MV-4-11 (cell line): ENCODE measurements at places on chromosomes 7 and 10.

DNA sequence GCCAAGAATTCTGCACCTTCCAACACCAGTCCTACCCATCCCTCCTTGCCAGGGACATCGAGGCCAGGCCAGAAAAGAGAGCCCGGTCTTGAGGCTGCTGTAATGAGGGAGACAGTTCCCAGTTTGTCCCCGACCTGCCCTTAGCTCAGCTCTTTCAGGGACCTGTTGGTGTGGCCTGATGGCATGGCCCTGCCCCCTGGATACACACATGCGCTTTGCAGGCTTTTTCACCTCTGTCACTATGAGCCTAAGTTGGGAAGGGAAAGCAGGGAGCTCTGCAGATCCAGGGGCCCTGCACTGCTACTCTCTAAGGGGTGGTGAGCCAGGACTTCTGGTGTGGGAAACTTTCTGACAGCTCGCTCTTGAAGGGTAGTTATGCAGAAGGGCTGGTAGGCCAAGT, 2.1 kb downstream of the SCD start:
- no peak for DNase-seq

GRCh38 chr7:128082431-128082830, 51.2 kb upstream of the LRRC4 start:
- DNase-seq: no peak

DNA sequence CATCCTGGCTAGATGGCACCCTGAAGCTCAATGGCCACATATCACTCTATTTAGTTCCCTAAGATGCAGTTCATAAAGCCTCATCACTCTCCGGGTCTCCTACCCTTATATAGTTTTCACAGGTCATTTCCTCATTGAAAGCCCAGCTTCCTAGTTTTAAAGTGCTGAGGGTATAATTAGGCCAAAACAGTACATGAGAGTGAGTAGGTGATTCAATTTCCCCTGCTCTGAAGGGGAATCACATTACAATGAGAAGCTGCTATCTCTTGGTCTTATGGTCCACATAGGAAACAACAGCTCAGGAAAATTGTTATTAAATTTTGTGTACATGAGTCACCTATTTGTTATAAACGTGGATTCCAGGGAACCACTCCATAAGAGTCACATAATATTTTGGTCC, 162.0 kb downstream of the SEMA3E start:
- no peak for DNase-seq

- DNase-seq: peak; percentile 59
Measured at GRCh38 chr7:151059367-151060112, at the start of gene SLC4A2. SLC4A2 (plus strand) TSS chr7:151059589; CDS start chr7:151061988, 2,399 bp downstream.

- no peak for DNase-seq
Measured at GRCh38 chr10:100761191-100761590, 15.8 kb downstream of the PAX2 start.

- DNase-seq: no peak
Measured at GRCh38 chr7:4127909-4128560, 554.1 kb upstream of the FOXK1 start.

DNA sequence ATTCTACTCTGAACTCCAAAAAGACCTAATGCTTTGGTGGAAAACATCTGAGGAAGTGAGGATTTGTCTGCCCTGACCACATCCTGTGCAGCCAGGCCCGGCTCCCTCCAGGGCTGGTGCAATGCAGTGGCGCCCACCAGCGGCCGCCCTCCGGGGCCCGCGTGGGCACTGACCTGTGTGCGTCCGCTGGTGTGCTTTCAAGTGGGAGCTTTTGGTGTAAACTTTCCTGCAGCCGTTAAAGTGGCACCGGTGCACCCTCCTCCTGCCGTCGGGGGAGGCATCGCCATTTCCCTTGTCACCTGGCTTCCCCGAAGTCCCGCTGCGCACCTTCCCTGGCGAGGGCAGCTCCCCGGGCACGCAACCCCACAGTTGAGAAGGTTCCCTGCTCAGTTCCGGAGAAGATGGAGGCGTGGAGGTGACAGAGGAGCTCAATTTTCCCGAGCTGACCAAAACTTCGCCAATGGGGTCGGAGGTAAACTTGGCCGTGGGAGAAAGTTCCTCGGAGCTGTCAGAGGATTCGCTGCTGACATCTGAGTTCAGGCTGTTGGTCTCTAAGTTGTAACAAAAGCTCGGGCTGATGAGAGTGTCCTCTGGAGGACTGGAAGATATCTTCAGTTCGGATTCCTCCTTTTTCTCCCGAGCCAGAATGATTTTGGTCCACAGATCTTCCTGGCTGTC, 3.4 kb downstream of the KLF6 start:
- peak; percentile 70 for DNase-seq

DNA sequence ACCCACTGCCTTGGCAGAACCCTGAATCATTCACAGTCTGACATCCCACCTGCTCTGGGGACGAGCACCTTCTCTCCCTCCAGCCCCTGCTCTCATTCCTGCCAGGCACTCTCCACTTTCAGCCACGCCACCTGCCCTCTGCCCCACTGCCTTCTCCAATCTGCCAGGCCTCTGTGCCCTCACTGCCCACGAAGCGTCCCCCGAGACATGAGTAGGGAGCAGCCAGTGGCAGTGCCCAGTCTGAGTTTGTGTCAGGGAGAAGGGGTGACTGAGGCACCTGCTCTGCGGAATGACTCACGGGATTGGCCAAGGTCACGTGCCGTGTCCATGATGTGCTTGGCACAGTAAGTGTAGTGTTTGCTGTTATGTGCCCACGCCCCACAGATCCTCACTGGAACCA, 215.2 kb upstream of the PPP2R2D start:
- no peak for DNase-seq

- no peak for DNase-seq
Measured at GRCh38 chr7:141763797-141764196, at the start of gene TAS2R3. TAS2R3 (plus strand) TSS chr7:141764097; CDS start chr7:141764159, 62 bp downstream.

DNA sequence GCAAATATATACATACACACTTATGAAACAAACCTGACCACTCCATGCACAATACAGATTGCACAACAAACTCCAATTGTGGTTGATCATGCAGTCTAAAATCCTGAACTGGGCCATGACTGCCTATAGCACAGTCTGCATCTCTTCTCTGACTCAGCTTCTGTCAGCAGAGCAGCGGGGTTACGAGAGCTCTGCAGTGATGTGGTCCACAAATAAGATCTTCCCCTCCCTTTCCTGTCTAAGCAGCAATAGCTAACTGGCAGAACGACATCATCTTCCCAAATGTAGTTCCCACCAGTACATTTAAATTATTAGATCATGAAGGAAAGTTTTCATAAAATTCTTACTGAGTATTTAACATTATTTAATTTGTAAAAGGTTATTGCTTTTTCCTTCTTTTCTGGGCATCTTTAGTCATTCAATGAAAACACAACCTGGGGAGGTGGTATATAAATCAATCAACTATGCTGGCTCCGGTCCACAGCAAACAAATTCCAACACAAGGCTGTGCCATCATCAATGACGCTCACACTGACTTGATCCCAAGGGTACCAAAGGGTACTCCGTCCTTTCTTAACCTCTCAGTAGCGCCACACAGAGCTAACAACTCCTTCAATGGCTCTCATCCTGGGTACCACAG, 17.1 kb downstream of the ARHGAP21 start:
- peak; percentile 89 for DNase-seq

GRCh38 chr7:140284062-140284461, 107.3 kb upstream of the KDM7A start:
- DNase-seq: no peak

- DNase-seq: no peak
Measured at GRCh38 chr10:81862596-81862995, 12.4 kb upstream of the NRG3 start.

DNA sequence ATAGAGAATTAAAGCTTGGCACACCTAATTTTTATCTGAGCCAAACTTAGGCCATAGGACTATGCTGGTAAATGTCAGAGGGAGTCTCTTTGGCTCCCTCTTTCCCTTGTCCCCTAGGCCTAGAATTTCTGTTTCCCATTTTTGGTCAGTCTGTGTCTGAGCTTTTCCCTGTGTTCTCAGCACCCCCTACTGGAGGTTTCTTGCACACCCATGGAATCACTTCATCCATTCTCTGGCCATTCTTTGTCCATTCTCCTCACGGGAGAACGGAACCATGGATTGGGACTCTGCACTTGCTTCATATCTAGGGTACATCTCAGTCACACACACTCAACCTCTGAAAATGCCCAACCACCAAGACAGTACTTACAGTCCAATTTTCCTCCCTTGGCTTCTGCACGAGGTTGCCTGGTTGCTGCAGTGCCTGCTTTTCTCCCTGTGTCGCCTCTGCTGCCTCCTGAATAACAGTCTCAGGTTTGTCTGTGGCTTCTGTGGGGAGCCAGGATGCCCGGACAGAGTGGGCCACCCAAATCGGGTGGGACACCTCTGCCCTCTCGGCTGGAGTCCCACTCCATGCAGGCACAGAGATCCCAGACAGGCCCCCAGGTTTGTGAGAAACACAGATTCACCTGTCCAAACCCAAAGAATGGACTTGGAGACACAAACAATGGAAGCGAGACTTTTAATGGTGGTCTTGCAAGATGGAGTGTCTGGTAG, 35.1 kb upstream of the DNAH11 start:
- DNase-seq: peak; percentile 25

DNA sequence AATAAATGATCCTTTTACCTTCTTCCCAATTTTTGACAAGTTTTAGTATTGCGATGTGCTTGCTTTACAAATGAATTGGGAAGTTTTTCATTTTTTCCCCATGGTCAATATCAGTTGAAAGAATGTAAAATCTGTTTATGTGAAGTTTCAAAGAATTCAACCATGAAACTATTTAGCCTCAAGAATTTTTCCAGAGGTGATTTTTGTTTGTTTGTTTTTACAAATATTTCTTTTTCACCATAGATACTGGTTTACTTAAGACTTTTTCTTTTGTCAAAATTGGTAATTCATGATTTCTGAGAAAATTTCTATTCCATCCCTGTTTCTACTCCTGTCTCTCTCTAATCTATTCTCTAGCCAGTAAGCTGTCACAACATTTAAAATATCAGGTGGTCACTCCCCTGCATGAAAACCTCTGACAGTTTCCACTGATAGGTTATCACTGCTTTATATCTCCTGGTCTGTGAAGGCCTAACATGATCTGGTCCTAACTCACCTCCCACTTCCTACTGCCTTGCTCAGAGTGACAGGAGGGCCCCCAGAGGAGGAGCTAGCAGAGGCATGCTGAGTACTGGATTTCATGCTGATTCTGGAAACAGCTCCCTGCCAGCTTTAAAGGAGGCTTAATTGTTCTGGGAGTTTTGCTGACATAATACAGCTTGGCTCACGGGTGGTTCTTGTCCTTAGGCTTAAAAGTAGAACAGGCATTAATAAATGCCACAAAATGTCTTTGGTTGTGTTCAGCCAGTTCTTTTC, 7.6 kb upstream of the ARMS2 start:
- DNase-seq: no peak

- peak; percentile 62 for DNase-seq
Measured at GRCh38 chr10:21524526-21525366, 736 bp downstream of the SKIDA1 start.

DNA sequence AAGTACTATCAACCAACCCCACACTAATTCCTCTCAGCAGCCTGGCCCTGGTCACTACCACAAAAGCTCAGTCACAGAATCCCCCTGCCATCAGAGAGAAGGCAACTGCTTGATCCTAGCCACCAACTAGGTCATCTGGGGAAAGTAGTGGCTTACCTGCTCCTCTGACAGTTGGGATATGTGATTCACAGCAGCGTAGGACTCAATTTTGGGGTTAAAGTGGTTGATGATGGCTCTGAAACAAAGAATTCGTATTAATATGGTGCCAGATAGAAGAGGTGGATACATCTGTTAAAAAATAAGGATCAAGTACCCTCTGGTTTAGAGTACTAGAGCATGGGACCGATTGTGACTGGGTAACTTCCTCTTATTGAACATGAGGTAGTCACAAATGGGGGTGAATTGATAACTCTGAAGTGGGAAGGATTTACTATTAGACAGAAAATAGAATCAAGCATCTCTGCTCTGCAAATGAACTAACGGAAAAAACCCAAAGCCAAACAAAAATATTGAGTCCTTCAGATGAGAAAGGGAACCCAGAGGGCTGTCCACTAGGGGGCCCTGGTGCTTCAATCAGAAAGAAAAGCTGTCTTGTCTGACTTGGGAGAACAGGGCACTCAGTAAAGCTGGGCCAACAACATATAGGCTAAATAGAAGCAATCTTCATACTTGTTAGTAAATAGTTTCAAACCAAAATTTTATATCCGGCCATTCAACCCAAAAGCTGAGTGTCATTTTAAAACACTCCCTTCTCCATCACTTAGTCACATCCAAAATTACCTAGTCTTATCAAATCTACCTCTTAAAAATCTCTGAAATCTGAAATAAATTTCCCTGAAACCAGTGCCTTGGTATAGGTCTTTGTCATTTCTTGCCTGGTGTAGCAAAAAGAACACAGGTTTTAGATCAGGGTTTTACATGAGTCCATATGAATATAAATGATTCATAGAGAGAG, 45.9 kb upstream of the KCNIP2 start:
- DNase-seq: peak; percentile 55

DNA sequence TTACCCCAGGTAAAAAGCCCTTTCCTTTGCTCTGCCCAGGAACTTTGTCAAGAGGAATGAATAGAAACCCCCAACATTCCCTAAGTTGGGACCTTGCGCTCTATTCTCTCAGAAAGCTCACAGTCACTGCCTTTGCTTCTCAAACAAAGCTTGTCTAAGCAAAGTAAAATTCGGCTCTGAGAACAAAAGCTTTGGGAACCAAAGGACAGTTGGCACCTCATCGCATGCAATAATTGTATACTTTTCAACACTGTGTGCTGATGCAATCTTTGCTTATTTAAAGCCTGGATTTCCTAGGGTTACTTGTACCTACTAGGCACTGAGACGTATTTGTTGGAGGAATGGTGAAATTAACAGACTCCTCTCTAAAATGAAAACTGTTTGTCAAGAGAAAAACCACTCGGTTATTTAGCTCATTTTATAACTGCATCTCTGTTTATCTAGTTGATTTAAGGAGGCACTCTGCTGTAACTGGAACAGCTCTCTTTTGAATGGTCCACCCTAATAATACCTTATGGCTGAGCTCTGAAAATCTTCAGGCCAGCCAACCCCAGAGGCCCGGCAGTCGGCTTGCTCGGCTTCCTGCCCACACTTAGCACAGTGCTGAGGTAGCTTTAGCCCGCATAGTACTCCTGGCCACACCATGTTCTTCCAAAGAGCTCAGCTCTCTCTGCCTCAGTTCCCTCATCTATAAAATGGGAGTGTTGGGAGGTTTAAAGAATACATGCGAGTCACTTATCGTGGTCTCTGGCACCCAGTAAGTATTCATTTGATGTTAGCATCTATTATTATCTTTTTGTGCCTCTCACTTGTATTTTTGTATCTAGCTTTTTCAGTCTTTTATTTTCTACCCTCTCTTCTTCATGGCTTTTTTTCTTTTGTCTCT, 80.2 kb upstream of the PRR15 start:
- no peak for DNase-seq

DNA sequence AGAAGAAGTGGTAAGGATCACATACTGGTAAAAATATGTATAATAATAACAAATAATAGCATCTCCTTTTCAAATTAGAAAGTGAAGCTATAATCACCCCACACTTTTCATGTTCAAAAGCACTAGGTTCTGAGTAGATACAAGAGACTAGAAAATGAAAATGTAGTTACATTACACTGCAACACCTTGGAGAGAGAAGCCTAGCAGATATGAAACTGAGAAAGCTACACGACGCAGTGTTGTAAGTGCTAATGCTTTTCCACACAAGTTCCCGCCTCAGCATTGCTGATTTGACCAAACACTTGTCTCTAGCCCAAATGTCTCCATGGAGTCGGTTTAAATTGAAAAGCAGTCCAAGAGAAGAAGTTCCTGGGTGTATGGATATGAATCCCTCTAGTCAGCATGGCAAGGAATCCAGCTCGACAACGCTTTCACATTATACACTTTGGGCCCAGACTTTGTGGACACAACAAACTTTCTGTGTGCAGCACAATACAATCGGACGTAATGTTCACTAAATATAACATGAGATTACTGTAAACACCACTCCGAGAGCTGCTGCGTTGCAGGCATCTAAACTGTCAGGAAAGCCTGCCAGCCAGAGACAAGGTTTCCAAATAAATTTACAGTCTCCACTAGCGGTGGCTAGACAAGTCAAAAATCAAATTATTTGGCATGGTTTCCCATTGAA, 1.7 kb downstream of the PDE1C start:
- no peak for DNase-seq
